Right lung (tissue), 10 donors: ENCODE measurements at places on chromosomes 7 and 10. TPM values are rescaled to one million over a fixed set of nuclear protein-coding genes. Genes with fewer than 3 reads are reported as not detected.
A peak's percentile ranks its signal among the peaks of the same experiment; 100 is the strongest.

GRCh38 chr10:30527623-30528428 lies 93.8 kb downstream of the MAP3K8 start:
- no peak for DNase-seq

DNA sequence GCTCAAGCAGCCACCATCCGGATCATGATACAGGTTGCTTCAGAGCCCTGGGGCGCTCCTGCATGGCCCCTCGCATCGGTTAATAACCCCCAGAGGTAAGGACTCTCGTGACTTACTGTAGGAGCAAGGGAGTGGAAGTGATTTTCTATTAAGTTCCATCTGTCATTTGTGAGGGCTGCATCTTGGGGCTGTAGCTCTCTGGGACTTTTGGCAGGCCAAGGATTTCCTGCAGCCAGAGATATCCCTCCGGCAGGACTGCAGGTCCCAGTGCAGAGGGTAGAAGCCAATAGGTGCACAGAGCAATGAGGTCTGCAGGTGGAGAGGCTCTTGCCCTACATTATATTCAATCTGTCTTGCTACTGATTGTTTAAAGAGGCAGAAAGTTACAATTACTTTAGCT lies 356.8 kb upstream of the ADARB2 start:
- no peak for DNase-seq

POM121 gene
- polyA plus RNA-seq = 48.4 TPM

GRCh38 chr10:102504179-102504975 lies 605 bp downstream of the SUFU start:
- peak; percentile 43 for DNase-seq

DNA sequence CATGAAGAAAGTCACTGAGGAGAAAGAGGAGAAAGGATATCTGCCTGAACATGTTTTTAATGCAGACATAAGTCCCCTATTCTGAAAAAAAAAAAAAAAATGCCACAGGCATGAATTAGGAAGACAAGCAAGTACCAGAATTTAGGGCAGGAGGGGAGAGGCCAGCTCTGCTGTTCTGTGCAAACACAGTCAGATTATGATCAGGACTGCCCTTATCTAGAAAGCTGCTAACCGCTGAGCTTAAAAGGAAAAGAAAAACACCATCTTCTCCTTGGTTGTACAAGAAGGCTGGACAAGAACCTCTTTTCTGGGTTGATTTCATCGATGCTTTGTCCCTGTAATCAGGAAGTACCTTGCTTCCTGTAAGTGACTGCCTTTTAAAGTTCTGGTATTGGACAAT lies 15.3 kb upstream of the PWWP2B start:
- DNase-seq = no peak

DNA sequence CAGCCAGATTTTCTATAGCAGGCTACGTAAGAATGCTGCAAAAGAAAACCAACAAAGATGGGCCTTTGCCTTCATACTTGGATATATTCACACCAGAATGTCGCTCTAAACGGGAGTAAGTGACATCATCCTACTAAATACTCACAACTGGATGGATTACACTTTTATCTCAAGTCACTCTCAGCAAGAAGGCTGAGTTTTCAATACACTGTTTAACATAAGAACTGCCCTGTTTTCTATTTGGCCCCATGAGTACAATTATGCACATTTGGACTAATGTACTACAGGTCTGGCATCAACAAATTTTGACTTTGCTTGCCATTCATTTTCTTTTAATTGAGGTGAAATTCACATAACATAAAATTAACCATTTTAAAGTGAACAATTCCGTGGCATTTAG lies 8.2 kb downstream of the SLC35B4 start:
- no peak for DNase-seq

DNA sequence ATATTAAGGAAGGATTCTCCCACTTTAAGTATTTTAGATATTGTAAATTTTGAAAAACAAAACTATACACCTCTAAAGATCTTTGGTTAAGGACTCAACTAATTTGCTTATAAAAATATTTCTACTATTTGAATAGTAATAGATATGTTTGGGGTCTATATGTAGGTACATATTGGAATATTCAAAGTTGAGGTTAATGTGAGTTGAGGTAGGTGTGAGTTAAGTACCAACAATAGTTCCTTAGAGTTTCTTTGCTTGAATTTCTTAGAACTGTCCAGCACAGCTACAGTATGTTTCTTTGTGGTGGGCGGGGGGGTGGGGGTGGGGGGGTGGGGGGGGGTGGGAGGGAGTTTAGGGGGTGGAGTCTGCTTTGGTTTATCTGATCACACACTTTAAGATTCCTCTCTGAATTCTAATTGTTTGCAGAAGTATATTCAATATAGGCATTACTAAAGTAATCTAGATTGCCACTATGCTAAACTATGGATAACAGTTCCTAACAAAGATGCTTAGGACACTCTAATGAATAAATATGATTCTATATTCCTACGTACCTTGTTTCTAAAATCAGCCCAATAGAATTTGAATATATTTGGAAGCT lies 2.1 kb downstream of the GRM3 start:
- no peak for DNase-seq

- DNase-seq = no peak
Measured at GRCh38 chr10:13792006-13792405, 205.2 kb downstream of the PRPF18 start.

OGDH gene
- 58.8 TPM for polyA plus RNA-seq

- no peak for DNase-seq
Measured at GRCh38 chr10:10294881-10295529, 722.7 kb upstream of the CELF2 start.
